Right atrium auricular region (tissue), 2 donors: ENCODE measurements at places on chromosomes 11 and 22.

GRCh38 chr11:79467761-79468160 is 26.9 kb upstream of the TENM4 start:
- no peak for DNase-seq

DNA sequence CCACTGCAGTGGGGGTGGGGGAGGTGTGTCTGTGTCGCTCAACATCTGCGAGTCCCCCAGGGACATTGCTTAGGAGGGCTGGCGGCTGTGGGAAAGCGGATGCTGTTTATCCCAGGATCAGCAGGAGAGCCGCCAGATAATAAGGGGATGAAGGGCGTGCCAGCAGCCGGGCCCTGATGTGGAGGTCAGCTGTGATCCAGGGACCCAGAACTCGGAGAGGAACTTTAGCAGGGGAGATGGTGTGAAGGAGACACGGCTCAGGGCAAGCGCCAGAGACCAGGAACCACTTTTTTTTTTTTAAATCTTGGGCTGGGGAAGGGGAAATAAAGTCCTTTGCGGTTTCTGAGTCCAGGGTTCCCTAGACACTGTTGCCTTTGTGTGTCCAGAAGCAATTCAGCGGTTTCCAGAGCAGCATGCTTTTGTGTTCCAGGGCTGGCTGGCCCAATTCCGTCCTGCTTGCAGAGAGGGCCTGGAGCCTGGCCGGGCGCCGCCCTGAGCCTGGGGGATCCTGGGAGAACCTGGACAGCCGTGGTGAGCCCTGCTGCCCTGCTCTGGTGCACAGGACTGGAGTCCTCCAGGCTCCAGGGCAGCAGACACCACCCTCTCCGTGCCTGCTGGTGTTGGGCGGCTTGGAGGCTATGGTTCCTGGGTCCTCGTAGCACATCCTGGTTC is at the start of gene GRAMD4:
TSS of gene GRAMD4 (plus strand) at position 557 of the 672 bp plus-strand sequence. CDS start 6,414 bp downstream, outside the sequence.
- no peak for DNase-seq

DNA sequence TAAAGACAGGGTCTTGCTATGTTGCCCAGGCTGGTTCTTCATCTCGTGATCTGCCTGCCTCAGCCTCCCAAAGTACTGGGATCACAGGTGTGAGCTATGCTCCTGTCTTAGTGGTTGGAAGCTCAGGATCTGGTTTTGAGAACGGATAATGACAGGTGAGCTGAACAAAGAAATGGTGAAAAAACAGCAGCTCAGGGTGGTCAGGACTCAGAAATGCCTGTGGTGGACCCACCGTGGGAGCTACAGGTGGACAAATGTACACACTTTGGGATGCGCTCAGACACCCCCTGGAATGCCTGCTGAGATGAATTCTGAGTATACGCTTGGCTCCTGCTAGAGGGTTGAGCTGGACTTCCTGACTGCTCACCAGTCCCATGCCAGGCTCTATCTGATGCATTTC is 9.5 kb downstream of the RFPL1 start:
- no peak for DNase-seq

- no peak for DNase-seq
Observed at GRCh38 chr22:37552524-37553163, 7.6 kb upstream of the CDC42EP1 start.

- no peak for DNase-seq
Observed at GRCh38 chr11:96054870-96055705, 131.2 kb upstream of the MTMR2 start.

DNA sequence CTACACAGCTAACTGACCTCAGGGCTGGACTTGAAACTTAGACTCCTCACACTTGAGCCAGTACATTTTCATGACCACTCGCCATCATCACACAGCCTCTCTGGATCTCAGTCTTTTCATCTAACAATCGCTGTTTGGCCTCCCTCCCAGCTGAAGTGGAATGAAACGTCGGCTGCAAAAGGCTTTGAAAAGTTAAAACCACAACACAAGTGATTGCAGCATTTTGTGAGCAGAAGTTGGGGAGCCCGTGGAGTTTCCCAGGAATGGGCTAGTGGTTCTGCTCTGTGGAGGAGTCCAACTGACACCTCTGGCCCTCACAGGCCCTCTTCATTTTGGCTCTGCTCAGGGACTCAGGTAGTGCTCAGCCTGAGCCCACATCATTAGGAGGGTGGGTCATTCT is 35.9 kb upstream of the TRIM29 start:
- DNase-seq, result peak; percentile 40

DNA sequence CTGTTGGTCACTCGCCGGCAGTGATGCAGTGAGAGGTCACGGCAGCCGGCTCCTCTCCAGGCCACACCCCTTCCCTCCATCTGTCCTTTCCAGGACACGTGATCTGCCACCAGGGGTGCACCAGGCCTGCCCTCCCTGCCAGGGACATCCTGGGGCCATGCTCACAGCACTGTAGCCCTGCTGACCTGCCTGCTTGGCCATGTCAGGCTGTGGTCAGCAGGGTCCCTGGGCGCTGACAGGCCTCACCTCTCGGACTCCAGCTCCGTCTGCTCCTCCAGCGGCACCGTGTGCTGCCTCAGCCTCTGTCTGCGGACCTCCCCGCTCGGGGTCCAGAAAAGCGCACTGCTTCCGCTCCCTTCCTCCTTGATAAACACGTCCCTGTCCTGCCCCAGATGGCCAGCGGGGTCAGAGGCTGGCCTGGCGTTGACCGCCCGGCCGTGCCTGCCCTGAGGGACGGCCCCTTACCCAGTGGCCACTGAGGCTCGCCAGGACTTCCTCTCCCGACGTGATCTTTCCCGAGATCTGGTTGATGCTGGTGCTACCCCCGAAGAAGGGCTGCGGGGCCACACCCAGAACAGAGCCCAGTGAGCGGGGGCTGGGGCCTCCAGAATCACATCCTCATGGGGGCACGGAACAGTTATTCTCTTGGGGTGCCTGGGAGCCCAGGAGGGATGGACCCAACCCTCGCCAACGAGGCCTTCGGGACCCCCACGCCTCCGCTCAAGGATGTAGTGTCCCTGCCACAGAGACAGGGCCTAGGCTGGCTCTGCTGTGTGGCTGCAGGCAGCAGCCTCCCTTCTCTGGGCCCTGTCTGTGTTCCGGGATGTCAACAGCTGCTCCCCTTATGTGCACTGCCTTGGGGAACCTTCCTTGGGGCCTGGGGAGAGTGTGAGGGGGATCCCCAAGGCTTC is 36.3 kb upstream of the CARS1 start:
- DNase-seq, result no peak
